ELR (cell line): ENCODE measurements at places on chromosomes 13 and 19.

DNA sequence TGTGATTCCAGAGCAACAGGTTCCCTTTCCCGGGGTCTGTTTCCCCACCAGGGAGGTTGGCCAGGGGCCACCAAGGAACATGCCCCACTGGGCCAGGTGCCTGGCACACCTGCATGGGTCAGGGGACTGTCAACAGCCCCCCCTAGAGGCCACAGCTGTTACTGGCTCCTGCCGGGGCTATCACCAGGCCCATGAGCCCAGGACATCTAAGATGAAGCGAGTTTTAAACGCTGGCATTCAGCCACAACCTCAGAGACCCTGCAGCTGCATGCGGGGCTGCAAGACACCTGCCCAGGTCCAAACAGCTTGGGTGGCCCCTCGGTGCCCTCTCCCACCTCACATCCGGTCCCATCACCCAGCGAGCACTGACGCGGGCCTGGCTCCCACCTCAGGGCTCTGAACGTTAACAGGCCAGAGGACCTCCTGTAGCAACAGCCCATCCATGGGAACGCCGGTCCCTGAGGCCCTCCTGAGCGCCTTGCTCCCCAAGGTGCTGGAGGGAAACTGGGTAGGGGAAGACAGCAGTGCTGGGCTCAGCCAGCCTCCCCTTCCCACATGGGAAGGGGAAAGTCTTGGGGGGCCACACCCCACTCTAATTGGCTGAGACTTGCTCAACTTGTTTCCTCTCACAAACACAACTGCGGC is 12.0 kb downstream of the KHSRP start:
- DNase-seq = peak; percentile 34

GRCh38 chr13:50826035-50826434 is 17.5 kb downstream of the DLEU7 start:
- no peak for DNase-seq

DNA sequence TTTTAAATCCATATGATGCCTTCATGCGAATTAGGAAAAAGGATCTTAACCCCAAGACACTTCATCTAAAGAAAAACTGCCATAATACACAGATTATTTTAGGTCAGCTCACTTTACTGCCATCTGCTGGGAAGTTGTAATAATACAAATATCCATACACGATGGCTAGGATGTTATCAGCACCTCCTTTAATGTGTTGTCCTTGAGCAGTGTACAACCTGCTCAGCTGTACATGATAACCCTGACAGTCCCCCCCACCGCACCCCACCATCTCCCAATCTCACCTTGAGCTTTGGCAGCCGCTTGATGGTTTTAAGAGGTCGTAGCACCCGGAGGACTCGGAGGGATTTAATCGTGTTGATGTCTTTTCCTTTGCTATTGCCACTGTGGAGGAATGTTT is 112.2 kb downstream of the IER2 start:
- peak; percentile 72 for DNase-seq

DNA sequence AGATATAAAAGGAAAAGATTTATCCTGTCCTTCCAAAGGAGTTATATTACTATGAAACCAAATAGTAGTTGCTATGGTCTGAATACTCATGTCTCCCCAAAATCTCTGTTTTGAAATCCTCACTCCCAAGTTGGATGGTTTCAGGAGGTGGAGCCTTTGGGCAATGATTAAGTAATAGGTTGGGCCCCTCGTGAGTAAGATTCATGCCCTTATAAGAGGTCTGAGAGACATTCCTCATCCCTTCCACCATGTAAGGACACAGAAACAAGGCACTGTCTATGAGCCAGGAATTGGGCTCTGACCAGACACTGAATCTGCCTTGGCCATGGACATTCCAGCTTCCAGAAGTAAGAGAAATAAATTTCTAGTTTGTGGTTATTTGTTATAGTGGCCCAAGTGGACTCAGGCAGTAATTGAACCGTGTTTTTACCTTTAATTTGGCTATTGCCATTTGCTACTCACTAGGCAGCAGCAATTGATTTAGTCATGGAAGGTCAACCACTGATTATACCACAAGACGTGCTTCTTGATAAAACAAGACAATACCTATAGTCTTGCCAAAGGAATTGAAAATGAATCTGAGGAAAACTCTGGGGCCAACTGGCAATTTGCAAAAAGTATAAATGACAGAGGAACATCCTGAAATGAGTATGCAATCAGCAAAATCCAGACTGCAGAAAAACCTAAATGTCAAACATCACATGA is 717.4 kb upstream of the SPRY2 start:
- DNase-seq = no peak

DNA sequence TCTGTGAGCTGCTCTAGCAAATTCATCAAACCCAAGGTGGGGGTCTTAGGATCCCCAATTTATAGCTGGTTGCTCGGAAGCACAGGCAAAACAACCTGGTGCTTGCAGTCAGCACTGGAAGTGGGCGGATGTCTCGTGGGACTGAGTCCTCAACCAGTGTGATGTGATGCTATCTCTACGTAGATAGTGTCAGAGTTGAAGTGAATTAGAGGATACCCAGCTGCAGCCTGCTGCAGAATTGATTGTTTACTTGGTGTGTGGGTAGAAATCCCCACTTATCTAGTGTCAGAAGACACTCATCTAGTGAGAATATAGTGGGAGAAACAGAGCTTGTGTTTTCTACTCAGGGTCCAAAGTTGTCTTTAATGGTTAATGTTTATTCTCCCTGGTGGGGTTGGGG is 63.3 kb downstream of the CBY2 start:
- no peak for DNase-seq

DNA sequence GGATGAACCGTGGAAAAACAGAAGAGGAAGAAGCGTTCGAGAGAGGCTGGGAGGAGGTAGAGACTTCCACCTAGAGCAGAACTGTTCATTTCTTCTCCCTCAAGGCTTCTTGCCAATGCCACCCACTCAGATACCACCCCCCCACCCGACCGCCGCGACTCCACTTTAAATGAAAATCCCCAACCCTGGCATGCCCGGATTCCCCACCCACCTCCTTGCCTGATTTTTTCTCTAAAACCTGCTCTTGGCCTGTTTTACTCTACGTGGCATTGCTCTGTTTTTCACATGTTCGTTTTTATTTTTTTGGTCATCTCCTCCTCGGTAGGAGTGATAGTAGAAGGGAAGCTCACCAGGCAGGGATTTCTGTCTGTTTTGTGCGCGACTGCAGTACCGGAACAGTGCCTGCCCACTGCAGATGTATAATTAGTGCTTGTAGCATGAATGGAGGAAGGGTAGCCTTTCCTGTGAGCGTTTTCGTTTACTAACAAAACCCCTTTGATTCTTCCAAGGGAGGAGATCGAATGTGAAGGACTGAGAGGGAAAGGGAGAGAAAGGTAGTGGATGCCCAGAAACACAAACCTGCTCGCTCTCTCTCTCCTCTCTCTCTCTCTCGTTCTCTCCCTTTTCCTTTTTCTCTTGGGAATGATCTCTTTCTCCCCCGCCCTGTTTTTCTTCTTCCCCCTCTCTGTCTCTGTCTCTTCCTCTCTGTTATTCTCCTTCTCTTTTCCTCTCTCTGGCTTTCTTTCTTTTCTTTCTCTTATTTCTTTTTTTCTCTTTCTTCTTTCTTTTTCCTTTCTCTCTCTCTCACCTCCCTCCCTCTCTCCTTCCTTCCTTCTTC is 2.2 kb downstream of the CD70 start:
- DNase-seq = no peak

DNA sequence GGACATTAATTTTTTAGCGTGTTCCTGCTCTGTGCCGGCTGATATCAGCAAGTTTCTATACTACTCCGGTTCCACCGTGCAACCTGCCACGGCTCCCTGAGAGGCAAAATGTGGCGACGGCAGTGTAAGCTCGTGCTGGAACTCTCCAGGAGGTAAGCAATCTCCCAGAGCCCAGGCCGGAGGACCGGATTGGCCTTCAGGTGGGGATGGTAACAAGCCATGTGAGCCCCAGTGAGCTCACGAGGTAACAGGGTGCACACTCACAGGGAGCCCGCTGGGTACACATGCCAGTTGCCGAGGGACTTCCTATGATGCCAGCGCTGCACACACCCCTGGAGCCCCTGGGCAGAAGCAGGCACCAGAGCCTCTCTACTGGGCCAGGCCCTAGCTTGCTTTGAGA is 38.5 kb downstream of the NAXD start:
- no peak for DNase-seq

DNA sequence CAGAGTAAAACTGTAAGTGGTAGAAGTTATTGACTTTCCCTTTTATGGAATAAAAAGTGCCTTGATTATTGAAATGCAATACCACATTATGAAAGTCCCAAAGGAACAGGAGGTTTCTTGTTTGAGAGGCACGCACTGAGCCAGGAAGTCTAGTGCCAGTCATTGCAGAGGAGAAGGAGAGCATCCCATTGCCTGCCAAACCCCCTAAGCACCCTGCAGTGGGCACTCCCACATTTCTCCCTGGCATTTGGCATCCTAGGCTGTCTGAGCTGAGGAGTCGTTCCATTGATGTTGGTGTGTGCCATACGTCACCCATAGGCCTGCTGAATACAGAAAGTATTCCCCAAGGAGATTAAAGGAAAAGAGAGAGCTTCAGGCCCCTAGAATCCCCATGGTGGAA is 85.7 kb upstream of the MBNL2 start:
- no peak for DNase-seq

DNA sequence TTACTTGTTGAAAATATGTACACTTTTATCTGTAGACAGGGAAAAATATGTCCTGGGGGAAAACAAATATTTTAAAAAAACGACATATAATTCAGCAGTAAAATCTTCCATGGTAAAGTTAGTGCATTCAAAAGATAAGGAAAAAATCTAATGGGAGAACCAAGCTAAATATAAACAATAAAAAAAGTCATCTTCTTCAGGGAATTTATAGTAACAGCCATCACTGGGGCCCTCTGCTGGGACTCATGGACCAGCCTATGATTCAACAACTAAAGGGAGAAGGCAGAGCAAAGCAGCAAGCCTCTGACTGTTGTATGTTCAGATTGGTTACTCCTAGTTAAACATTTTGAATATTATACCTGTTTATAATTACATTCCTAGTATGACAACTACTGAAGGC is 93.0 kb downstream of the ITGBL1 start:
- DNase-seq = peak; percentile 63

DNA sequence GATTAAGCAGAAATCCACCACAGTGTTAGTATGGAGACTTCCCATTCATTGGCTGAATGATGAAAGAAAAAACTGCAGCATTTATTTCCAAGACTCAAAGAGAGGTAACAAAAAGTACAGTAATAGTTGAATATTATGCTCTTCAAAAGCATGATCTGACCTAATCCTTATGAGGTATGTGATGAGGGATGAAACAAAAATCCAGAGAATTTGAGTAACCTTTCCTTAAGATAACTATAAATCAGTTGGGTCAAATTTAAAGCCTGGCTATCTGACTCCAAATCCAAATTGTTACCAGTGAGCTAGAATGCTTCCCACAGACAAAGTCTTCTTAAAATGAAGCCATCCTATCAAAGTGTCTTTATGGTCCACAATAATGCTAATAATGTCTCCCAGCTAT is 38.1 kb downstream of the NUFIP1 start:
- peak; percentile 34 for DNase-seq

DNA sequence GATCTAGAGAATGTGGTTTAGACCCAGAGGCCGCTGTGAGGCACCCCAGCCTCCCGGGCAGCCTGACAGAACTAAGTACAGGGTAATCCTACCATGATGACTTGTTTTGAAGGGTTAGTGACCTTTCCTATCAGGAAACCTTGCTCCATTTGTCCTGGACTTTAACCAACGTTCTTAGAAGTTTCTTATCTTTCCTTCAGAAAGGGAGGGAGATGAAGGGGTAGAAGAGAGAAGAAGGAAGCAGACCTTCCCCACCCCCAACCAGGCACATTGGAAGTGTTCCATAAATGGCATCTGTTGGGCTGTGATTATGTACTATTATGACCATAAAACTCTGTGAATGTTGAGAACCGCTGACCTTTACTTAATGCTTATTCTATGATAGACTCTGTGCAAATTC is 184.2 kb downstream of the OXGR1 start:
- DNase-seq = no peak

- no peak for DNase-seq
These were observed 33.7 kb downstream of the INTS6 start for GRCh38 chr13:51419001-51419636.

DNA sequence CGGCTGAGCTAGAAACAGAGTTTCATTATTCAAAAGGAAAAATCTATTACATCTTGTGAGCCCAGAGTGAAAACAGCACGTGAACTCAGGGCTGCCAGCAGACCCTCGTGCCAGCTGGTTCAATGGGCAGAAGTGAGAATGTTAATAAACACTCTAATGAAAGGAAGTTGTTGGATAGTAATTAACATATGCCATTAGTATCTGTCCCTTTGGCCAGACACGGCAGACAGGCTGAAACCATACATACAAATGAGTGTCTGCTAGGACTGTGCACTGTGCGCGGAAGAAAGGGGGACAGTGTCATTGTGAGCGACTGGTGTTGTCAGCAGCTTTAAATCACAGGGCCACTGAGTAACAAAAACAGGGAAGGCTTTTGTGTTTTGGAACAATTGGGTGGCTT is 121.9 kb upstream of the TSC22D1 start:
- DNase-seq = no peak

GRCh38 chr19:5143471-5144411 is 174.8 kb downstream of the KDM4B start:
- DNase-seq = no peak

DNA sequence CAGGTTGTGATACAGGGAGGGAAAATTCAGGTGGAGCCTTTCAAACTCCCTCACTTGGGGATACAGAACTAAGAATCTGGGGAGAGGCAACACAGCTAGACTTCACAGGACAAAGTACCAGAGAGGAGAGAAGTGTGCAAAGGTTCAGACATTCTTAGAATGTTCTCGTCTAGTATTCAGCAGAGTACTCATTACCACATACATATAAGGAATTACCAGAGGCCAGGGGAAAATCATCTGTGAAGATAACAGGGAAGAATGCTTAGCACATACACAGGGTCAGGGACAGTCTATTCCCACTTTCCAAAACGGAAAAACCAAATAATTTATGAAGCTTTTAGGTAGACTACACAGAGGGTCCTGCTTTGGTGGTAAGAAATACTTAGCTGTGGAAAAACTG is 58.1 kb downstream of the TRPC4 start:
- DNase-seq = no peak

DNA sequence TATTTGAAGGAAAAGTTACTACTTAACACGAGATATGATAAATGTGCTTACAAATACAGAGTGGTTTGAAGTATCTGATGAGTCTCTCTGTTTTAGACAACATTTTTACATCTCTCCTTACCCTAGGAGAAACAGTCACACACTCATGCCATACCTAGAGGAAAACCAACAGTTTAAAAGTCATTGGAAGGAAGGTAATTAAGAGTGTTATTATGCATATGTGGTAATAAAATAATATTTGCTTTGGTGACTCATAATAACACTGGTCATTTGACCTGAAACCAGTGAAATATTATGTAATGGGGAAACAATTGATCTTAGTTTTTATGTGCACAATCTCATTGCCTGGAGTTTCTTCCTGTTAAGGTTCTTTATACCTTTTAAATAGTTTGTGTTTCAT is 136.9 kb upstream of the SOX21 start:
- DNase-seq = no peak
